Colonic mucosa (tissue), 4 donors: ENCODE measurements at places on chromosomes 5 and 9.

DNA sequence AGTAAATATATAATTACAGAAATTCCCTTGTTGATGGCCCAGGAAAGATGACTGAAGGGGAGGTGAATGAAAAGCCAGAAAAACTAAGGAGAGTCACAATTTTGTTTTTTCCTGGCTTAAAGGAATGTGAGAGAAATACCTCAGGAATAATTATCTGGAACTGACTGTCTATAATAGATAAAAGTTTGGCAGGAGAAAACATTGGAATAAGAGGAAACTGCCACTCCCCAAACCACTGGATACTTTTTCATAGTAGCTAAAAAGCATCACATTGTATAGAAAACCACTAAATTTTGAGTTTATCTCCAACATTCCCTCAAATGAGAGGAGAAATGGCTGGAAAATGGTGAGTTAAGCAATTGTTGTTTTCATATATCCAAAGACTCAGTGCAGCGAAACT is 326.0 kb downstream of the NPR3 start:
- no peaks in the 10 kb centered on the region for H3K36me3 ChIP-seq
- H3K27me3 ChIP-seq, result no peaks in the 10 kb centered on the region

GRCh38 chr9:89752154-89752553 is 147.3 kb downstream of the GADD45G start:
- no peak for DNase-seq
- no peak overlapping the region for H3K4me3 ChIP-seq
- H3K27ac ChIP-seq, result no peak overlapping the region
- no peaks in the 10 kb centered on the region for H3K4me1 ChIP-seq

- no peaks in the 10 kb centered on the region for H3K27me3 ChIP-seq
- H3K4me1 ChIP-seq, result no peaks in the 10 kb centered on the region
- DNase-seq, result no peak
- no peak overlapping the region for H3K4me3 ChIP-seq
- H3K27ac ChIP-seq, result no peak overlapping the region
- H3K36me3 ChIP-seq, result no peaks in the 10 kb centered on the region
Observed at GRCh38 chr5:59182760-59183159, 599.9 kb downstream of the RAB3C start.

GRCh38 chr9:86983249-86983619 is 35.9 kb upstream of the GAS1 start:
- no peaks in the 10 kb centered on the region for H3K27me3 ChIP-seq
- no peaks in the 10 kb centered on the region for H3K4me1 ChIP-seq
- no peaks in the 10 kb centered on the region for H3K36me3 ChIP-seq
- H3K4me3 ChIP-seq, result no peak overlapping the region
- H3K27ac ChIP-seq, result no peak overlapping the region

DNA sequence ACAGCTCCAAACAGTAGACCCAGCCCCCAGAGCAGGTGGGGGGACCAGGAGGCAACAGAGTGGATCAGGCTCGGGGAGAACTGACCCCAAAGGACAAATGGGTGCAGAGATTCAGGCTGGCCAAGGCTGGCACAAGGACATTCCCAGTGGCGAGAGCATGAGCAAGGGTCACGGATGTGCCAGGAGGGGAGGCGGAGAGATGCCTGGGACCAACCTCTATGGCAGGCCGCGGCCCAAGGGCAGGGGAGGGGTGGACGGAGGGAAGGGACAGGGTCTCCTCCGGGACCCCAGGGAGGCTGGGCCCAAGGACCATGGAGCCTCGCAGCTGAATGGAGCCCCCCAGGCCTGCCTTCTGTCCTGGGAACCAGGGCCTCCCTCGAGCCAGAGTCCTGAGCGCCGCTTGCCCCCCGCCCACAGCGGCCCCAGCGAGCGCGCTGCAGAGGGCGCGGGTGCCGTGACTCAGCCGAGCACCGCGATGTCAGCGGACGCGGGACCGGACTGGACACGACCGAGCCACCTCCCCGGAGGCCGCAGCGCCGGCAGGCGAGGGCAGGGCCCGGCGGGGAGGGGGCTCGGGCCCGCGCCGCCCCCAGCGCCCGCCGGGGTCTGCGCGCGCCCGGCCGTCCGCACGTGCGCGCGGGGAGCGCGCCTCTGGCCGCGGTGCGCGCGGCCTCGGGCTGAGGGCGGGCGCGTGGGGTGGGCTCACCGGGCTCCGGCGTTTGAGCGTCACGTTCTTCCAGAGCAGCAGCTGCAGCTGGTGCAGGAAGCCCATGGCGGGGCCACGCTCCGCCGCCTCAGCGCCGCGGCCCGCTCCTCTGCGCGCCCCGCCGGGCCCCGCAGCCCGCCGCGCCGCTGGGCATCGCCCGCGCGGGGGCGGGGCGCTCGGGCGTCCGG is at the start of gene ABCA2:
Gene ABCA2, minus strand, starts transcription at position 869 of the 894 bp plus-strand sequence. Its CDS starts 97 bp downstream, at position 772.
- H3K36me3 ChIP-seq, result no peaks in the 10 kb centered on the region
- peak within 1 kb of the TSS; percentile 52 for H3K4me3 ChIP-seq
- H3K4me1 ChIP-seq, result peaks cover 29% of the 10 kb centered on the region
- no peaks in the 10 kb centered on the region for H3K27me3 ChIP-seq
- DNase-seq, result no peak
- peak within 1 kb of the TSS; percentile 46 for H3K27ac ChIP-seq

- H3K27ac ChIP-seq, result no peak overlapping the region
- no peaks in the 10 kb centered on the region for H3K36me3 ChIP-seq
- DNase-seq, result no peak
- H3K4me1 ChIP-seq, result no peaks in the 10 kb centered on the region
- no peaks in the 10 kb centered on the region for H3K27me3 ChIP-seq
Observed at GRCh38 chr9:136254381-136255165, 9.0 kb upstream of the QSOX2 start.

GRCh38 chr9:16367605-16368231 is 502.8 kb downstream of the BNC2 start:
- no peaks in the 10 kb centered on the region for H3K4me1 ChIP-seq
- H3K27me3 ChIP-seq, result no peaks in the 10 kb centered on the region
- H3K4me3 ChIP-seq, result no peak overlapping the region
- H3K27ac ChIP-seq, result no peak overlapping the region
- DNase-seq, result no peak

- H3K36me3 ChIP-seq, result no peaks in the 10 kb centered on the region
- no peak overlapping the region for H3K4me3 ChIP-seq
- H3K4me1 ChIP-seq, result no peaks in the 10 kb centered on the region
- no peaks in the 10 kb centered on the region for H3K27me3 ChIP-seq
- H3K27ac ChIP-seq, result no peak overlapping the region
Observed at GRCh38 chr5:81577091-81577490, 173.8 kb downstream of the SSBP2 start.

GRCh38 chr5:39942606-39943005 is 517.8 kb upstream of the DAB2 start:
- no peaks in the 10 kb centered on the region for H3K27me3 ChIP-seq
- no peak overlapping the region for H3K4me3 ChIP-seq
- no peaks in the 10 kb centered on the region for H3K4me1 ChIP-seq
- H3K36me3 ChIP-seq, result no peaks in the 10 kb centered on the region
- no peak for DNase-seq

GRCh38 chr5:14922456-14922855 is 50.9 kb upstream of the ANKH start:
- H3K36me3 ChIP-seq, result no peaks in the 10 kb centered on the region
- H3K4me1 ChIP-seq, result no peaks in the 10 kb centered on the region
- H3K27ac ChIP-seq, result no peak overlapping the region
- no peaks in the 10 kb centered on the region for H3K27me3 ChIP-seq

DNA sequence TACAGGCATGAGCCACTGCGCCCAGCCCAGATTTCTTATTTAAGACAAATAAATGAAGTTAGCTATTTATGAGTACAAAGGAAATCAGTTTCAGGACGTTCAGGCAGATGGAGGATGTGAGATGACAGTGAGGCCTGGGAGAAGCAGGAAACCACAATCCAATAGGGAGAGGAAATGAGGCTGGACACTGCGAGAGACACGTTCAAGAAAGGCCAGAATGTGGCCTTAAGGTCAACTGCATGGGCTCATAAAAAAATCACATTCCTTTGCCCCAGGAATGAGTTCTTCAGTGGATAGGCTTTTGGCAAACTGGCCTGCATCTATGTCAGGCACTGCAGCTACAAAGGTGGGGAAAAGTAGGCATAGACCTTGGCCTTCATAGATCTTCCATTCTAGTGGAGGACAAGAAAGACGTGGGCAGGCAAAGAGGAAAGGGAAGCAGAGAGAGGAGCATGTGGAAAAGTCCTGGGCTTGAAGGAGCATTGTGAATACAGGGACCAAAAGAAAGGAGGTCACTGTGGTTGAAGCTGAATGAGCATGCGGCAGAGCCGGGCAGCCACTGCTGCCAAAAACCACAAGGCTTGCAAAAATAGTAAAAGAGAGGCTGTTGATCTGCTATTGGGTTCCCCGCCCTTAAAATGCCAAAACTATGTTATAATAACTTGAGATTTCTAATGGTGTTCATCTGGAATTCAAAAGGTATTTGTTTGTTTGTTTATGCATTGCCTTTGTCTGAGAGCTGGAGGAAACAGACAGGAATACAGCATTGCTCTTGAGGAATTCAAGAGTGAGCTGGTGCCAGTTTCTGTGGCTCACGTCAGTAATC is 133.0 kb downstream of the GNA14 start:
- no peak for DNase-seq
- H3K27me3 ChIP-seq, result no peaks in the 10 kb centered on the region
- no peak overlapping the region for H3K27ac ChIP-seq
- H3K4me3 ChIP-seq, result no peak overlapping the region
- no peaks in the 10 kb centered on the region for H3K36me3 ChIP-seq

GRCh38 chr9:30575691-30576090 is 1808.8 kb upstream of the ACO1 start:
- H3K4me1 ChIP-seq, result no peaks in the 10 kb centered on the region
- H3K27ac ChIP-seq, result no peak overlapping the region
- no peaks in the 10 kb centered on the region for H3K27me3 ChIP-seq
- H3K4me3 ChIP-seq, result no peak overlapping the region
- H3K36me3 ChIP-seq, result no peaks in the 10 kb centered on the region

GRCh38 chr9:115039516-115040120 is 78.3 kb downstream of the TNC start:
- H3K4me3 ChIP-seq, result no peak overlapping the region
- DNase-seq, result no peak
- no peaks in the 10 kb centered on the region for H3K27me3 ChIP-seq
- H3K36me3 ChIP-seq, result no peaks in the 10 kb centered on the region

DNA sequence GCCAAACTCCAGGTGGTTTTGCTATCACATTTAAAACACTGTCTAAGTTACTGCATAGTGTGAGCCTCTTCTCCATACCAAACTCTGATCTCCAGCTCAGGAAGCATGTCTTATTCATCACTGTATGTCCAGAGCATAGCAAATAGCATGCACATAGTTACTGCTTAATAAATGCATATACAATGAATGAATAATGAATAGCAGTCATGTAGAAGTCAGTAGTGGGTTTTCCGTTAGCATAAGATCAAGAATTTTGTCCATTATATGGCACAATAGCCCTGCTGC is 329.4 kb downstream of the ARRDC3 start:
- no peak overlapping the region for H3K4me3 ChIP-seq
- no peak overlapping the region for H3K27ac ChIP-seq
- H3K27me3 ChIP-seq, result no peaks in the 10 kb centered on the region
- H3K4me1 ChIP-seq, result peaks cover 9% of the 10 kb centered on the region

DNA sequence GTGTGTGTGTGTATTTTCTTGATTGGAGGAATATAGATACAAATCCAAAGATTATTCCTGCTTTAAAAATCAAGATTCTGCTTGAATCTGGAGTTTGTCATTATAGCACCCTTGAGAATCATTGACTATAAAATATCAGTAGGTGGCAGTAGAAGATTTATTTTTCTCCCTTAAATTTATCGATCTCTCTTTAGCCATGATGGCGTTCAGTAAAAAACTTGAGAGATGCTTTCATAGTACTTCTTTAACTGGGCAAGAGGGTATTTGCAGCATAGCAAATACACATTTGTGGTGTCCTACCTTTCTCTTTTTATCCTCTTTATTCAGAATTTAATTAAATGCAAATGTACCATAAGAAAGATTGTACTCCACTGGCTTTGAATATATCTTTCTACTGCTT is 307.7 kb downstream of the ADGRV1 start:
- no peaks in the 10 kb centered on the region for H3K36me3 ChIP-seq
- no peak overlapping the region for H3K4me3 ChIP-seq
- no peaks in the 10 kb centered on the region for H3K27me3 ChIP-seq
- H3K27ac ChIP-seq, result no peak overlapping the region
- no peak for DNase-seq

DNA sequence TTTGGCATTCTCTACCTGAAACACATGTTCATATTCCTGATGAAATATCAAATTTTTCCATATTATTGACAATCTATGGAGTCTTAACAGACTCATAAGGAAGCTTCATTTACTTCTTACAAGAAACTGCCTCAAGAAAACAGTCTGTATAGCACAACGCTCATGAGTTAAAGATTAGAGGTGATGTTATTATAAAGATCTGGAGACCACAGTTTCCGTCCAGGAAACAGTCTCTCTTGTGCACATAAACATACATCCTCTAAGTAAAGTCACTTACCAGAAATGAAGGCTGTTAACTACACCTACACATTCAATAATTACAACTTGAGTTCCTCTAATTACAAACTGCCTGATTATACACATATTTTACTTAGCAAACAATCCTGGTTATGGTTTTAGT is 86.9 kb downstream of the RAPGEF6 start:
- no peaks in the 10 kb centered on the region for H3K36me3 ChIP-seq
- H3K27me3 ChIP-seq, result no peaks in the 10 kb centered on the region
- DNase-seq, result no peak
- H3K27ac ChIP-seq, result peak overlapping the region; percentile 8

- H3K4me1 ChIP-seq, result no peaks in the 10 kb centered on the region
- no peak overlapping the region for H3K27ac ChIP-seq
- H3K36me3 ChIP-seq, result no peaks in the 10 kb centered on the region
- H3K27me3 ChIP-seq, result no peaks in the 10 kb centered on the region
Observed at GRCh38 chr5:143432658-143433239, 29.3 kb upstream of the NR3C1 start.

DNA sequence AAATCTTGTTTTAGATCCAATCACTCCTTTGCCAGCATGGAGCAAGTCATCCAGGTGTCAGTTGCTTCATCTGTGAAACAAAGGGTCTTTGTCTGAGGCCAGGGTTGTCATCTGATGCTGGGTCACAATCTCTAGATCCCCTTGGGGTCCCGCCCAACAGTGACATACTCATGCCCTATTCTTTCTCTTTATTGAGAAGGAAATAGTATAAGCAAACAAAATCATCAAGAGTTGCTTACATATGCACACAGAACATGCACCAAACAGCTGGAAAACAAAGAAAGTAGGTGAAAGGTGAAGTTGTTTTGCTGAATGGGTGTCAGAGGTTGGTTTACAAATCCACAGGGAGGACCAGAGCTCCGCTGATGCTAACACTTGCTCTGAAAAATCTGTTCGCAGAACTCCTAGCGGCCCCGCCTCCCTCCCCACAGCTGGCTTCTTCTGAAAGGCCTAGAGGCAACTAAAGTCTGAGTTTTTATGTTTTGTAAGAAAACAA is 106.1 kb upstream of the SLC44A1 start:
- no peak overlapping the region for H3K4me3 ChIP-seq
- no peak overlapping the region for H3K27ac ChIP-seq
- H3K27me3 ChIP-seq, result no peaks in the 10 kb centered on the region
- H3K36me3 ChIP-seq, result no peaks in the 10 kb centered on the region

DNA sequence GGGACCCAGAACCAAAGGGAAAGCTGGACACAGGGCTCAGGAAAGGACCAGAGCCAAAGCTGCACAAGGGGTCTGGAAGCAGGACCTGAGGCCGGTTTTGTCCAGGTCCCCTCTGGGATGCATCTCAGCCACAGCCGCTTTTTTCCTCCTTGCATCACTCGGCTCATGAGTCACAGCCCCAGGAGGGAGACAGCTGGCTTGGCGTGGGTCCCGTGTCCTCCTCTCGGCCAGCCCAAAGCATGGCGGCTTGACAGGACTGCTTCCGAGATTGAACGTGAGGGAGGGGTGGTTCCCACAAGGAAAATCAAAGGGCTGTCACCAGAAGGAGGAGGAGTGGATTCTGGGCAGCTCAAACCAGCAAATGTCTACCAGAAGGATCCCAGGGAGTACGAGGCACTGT is 56.7 kb upstream of the CPLX2 start:
- no peak overlapping the region for H3K4me3 ChIP-seq
- no peaks in the 10 kb centered on the region for H3K27me3 ChIP-seq
- no peak for DNase-seq
- H3K27ac ChIP-seq, result no peak overlapping the region
- no peaks in the 10 kb centered on the region for H3K4me1 ChIP-seq
